Right hindlimb (tissue), 1 donor: ENCODE measurements at places on chromosomes 6 and 20.

DNA sequence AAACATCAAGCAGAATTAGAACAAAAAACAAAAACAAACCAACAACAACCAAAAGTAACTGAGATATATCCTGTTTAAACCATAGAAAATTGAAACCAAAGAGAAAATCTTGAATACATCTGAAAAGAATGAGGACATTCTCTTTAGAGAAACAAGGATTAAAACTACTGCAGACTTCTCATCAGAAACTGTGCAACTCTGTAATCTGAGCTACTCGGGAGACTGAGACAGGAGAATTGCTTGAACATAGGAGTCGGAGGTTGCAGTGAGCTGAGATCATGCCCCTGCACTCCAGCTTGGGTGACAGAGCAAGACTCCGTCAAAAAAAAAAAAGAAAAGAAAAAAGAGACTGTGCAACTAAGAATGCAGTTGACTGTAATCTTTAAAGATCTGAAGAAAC, 153.4 kb downstream of the SYNDIG1 start:
- no peak for DNase-seq

GRCh38 chr6:161409353-161409752, 135.5 kb upstream of the AGPAT4 start:
- no peak for DNase-seq

GRCh38 chr20:34085544-34086040, 26.5 kb downstream of the EIF2S2 start:
- no peak for DNase-seq

GRCh38 chr6:116338943-116339342, 31.8 kb upstream of the DSE start:
- DNase-seq, result no peak

DNA sequence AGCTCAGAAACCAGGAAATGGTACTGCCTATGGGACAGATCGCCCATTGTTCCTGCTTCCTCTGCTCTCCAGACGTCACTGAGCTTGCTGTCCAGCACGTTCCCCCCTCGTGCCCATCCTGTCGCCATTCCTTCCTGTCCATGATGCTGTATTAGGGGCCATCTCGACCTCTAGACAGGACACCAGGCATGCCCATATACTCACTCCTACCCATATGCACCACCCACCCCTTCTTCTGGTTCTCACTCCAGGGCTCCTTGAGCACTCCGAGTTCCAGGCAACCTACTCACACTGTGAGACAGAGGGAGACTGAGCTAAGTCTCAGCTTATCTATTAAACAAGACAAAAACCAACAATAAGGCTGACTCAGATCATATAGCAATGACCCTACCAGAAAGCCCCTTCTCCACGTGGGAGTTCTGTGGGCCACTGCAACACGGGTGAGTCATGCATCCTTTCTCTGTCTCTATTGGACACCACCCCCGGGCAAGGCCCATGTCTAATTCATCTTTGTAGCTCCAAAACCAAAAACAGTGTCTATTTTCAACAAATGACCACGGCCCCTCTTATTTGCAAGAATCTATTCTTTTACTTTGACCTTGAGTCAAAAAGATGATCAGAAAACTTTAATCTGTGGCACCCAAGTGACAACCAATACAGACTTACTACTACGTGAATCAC, 65.7 kb downstream of the PSMG4 start:
- peak; percentile 43 for DNase-seq

DNA sequence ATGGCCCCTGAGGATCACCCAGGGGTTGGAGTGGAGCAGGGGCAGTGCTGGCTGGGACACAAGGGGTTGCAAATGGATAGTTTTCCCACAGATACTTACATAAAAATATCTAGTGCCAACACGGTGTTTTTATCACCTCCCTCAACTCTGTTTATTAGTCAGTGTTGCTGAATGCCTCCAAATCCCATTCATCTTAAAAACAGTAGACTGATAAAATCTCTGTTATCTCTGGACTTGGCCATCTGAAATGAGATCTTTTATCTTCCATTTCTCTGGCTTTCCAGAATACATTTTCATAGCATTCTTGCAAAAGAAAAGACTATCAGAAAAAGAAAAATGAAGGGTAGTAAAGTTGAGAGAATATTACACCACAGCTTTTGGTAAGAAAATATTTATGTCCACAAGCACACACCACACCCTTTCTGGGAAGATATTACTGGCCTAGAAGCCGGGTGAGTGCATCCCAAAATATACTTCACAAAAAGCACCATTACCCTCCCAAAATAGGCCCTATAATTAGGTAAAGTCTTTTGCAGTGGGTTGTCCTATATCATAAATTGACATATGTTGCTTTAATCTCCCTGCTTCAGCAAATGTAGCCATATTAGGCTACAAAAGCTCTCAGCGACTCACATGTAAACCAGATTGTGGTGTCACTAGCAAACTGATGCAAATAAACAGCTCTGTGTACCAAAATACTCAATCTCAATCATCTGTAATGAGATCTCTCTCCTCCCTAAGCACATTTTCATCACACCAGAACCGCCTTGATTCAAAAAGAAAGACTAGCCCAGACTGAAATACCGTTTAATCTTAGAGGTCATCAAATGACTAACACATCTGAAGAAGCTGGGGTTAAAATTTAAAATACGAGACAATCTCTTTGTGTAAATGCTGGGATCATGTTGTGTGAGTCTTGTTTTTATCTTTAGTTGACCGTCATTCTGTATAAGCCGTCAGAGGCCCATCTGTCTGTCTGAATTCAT, 96.7 kb downstream of the FYN start:
- peak; percentile 5 for DNase-seq

DNA sequence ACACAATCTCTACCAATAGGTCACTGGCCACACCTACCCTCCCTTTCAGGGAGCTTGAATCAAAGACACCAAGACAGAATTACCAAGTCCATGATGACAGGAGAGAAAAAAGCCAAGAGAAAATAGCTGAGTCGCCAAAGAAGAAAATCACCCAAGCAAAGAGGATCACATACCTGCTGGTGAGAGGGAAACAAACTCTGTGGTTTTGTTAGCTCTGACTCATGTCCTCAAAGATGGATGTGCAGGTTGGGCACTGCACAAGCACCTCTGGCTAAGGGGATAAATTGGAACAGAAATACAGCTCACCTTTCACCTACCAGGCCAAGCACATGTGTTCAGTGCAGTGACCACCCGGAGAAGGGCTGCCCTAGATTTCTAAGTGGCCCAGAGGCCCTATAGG, 114.8 kb downstream of the TFAP2A start:
- DNase-seq, result no peak

DNA sequence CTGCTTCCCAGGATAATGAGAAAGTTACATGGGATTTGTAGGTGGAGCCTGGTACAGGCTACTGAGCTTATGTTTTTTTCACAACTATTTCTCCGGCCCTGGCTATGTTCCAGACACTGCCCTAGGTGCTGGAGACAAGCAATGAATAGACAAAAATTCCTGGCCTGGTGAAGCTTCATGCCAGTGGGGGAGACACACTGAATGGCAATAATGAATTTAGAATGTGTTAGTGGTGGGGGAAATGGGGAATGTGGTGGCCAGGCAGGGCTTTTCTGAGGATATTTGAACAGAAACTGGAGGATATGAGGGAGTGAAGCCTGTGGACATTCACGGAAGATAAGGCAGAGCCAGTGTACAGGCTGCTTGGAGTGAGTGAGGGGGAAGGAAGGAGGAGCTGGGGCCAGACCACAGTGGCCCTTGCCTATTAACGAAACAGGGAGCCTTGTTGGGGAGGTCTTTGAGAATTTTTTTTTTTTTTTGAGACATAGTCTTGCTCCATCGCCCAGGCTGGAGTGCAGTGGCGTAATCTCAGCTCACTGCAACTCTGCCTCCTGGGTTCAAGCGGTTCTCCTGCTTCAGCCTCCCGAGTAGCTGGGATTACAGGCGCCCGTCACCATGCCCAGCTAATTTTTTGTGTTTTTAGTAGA, 6.6 kb downstream of the FOXS1 start:
- no peak for DNase-seq

DNA sequence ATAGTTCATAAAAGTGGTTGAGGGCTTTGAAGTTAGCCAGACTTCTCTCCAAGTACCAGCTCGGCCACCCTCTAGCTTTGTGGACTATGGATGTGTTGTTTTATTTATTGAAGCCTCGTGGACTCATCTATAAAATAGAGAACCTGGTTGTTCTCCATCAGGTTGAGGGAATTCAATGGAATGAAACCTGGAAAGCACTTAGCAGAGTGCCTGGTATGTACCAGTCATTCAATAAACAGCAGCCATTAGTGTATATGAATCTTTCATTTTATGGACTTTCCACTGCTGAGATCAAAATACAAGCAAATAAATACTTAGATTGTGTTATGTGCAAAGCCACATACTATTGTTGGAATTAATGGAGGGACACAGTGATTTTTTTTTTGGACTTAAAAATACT, 206.8 kb downstream of the SOX4 start:
- no peak for DNase-seq

DNA sequence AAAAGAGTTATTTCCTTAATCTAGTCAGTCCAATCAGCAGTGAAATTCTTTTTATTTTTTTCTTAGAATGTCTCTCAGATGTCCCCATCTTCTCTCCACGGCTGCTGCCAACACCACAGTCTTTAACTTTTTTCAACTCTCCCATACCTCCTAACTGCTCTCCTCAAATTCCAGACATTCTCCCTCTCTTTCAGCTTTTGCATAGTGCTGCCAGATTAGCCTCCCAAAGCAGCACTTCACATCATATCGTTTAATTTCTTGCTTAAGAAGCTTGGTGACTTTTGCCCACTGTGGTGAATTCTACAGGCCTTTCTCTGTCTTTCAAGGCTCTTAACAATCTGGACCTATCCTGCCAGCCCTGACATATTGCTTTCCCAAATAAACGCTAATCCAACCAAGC, 233.4 kb downstream of the UST start:
- no peak for DNase-seq

DNA sequence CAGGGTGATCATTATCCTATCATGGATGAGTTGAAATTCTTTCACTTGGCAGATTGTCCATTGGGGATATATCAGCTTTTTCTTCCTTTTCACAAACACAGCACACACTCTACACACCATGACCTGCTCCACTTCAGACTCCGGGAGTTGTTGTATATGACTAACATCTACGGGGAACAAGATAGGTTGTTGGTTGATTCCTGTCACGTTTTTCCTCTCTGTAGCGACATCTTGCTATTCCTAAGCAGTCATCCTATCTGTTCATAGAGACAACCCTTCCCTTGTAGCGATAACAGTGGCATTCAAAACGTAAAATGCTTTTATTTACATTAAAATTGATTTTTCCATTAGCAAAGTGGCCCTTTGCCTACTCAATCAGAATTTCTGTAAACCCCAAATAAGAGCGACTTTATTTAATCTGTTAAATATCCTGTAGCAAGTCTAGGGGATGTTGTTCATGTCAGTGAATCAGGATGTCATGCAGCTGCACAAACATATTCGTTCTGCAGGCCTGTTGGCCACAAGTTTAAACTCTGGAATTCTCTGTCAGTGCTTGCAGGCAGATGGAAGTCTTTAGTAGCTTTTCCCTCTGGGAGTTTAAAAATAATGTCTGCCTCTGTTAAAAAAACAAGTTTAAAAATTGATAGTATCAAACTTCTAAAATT, 23.1 kb downstream of the PHACTR2 start:
- DNase-seq, result peak; percentile 77

DNA sequence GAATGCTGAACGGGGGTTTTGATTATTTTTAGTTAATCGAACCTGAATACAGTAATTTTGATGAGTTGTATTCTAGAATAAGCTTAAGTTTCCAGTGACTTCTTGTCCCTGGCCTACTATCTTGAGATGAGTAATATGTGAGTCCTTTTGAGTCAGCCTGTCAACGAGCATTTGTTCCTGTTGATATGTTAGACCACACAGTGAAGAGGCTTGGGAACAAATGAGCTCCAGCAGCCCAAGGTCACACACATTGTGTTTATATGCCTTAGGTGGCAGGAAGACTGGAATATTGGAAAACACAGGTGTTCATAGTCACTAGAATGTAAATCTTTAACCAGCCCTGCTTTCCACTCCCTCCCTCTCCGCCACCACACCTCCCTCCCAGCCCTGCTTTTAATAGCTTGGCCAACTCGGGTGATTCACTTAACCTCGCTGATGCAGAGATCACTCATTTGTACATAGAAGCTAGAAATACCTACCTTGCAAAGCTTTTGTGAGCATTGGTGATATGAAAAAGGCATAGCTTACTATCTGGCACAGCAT, 9.1 kb downstream of the SMPDL3A start:
- DNase-seq, result no peak

DNA sequence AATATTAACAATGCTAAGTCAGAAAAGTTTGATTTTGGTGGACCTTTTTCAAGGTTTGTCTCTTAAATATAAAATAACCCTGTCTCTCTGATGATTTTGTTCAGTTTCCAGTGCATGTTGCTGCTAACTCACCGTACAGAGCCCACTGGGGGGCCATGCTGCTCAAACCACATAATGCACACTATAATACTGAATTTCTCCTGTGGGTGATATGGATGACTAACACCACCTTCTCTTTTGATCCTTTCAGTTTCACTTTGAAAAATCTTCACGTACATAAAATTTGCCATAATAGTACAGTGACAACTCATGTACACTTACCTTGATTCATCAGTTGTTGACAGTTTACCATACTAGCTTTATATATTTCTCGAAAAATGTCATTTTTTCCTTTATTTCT, 506.6 kb upstream of the MAN1A1 start:
- peak; percentile 15 for DNase-seq

DNA sequence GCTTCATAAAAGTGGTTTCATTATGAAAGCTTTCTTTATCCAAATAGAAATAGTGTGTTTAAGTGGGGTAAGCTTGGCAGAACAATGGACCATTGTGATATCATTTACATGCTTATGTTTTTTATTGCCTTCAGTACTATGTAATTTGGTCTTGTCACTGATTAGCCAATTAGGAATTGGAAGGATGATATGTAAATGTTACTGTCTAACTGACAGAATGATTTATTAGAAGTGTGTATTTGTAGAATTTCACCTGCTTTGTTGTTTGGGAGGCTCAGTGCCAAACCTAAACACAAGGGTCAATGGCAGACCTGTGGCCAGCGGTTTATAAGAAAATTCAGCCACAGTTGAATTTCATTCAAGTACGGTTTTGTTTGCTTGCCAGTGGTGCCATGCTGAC, 39.0 kb downstream of the AIG1 start:
- DNase-seq, result no peak

DNA sequence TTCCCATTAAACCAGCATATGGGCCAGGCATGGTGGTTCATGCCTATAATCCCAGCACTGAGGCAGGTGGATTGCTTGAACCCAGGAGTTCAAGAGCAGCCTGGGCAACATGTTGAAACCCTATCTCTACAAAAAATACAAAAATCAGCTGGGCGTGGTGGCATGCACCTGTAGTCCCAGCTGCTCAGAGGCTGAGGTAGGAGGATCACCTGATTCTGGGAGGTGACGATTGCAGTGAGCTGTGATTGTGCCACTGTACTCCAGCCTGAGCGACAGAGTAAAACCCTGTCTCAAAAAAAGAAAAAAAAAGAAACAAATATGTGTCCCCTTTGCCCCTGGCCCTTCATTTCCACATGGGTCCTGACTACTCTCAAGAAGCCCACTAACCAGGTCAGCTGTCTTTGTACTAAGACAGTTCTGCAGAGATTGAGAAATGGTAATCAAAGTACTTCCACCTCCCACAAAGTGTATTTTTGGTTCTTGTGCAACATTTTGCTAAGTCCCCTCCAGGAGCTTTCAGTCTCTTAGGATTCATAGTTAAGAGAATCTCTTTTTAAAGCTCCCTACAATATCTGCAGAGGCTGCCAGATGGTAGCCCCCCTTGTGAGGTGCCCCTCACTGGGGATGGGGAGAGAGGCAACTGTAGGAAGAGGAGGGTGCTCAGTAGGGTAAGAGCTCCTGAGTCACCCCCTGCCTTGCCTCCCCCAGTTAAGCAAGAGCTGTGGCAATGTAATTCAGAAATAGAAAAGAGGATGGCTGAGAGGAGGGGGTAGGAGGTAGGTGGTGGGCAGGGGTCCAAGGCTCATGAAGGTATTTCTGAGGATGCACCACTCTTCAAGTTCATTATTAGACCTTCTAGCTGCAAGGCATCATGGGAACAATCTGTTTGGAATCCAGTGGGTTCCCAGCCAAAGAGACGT, 16.5 kb upstream of the WFDC2 start:
- no peak for DNase-seq
